HL-60 (cell line): ENCODE measurements at places on chromosomes 7 and 10.
A peak's percentile ranks its signal among the peaks of the same experiment; 100 is the strongest.

DNA sequence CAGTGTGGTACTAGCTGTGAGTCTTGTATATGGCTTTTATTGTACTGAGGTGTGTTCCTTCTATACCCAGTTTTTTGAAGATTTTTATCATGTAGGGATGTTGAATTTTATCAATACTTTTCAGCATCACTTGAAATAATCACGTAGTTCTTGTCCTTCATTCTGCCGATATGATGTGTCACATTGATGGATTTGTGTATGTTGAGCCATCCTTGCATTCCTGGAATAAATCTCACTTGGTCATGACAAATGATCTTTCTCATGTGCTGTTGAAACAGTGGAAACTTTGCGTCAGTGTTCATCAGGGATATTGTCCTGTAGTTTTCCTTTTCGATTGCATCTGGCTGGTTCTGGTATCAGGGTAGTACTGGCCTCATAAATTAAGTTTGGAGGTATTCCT, 7.1 kb upstream of the PRKAR1B start:
- no peak for DNase-seq

GRCh38 chr10:71331736-71332135, 12.7 kb downstream of the SLC29A3 start:
- no peak for DNase-seq

DNA sequence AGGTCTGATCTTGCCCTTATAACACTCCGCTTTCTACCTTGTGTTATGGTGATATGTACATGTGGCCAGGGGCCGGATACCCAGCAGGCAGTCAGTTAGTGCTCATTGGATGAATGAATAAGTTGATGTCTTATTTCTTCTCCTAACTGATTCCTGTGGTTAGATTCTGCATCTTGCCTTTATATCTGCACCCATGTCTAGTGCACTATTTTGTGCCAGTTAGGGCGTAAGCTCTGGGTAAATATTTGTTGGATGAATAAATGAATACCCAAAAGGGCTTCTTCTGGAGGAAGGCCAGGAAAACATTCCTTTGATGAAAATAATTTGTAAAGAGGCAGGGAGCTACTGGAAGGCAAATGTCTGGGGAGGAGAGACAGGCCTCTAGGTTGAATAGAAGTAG, 148.2 kb downstream of the CHN2 start:
- no peak for DNase-seq

DNA sequence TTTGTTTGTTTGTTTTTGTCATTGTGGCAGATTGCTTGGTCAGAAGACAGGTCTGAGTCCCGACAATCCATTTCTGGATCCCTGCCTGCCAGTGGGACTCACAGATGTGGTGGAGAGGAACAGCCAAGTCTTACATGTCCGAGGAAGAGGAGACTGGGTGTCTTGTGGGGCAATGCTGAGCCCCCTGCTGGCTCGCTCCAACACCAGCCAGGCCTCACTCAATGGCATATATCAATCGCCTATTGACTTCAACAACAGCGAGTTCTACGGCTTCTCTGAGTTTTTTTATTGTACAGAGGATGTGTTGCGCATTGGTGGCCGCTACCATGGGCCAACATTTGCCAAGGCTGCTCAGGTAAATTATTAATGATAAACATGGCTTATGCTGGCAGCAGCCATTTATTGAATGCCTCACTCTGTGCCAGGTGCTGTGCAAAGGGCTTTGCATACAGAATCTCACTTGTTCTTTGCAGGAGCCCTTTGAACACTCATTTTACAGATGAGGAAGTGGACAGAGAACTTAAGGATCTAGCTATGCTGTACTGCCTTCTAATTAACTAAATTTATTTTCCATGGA, 33.3 kb downstream of the COX15 start:
- DNase-seq, result no peak

DNA sequence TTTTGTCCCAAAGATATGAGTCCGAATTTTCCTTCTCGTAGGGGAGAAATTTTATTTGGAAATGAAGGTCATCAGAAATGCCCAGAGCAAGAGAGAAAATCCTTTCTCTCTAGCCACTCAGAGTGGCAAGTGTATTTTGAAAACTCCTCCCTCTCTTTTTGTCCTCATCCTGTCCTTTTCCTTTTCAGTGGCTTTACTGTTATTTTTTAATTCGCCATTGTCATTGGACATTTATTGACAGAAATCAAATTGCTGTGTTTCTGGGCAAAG, 39.6 kb downstream of the TET1 start:
- no peak for DNase-seq

GRCh38 chr10:132363376-132363775, 31.4 kb downstream of the LRRC27 start:
- DNase-seq, result no peak

DNA sequence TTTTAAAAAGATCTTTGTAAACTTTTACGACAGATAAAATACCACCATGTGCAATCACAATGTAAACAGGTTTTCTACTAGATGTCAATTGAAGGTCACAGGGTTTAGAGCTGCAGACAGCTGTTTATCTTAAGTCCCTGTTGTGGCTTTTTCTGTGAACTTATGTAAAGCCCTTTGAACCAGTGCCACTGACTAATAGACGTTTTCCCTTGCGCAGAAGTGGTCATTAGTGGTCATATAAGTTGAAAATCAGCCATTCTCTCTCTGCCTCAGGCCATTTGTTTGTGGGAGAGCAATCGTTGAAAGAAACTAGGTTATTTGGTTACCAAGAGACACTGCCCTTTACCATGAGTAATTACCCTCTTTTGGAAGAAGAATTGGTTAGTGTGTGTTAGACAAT, 23.9 kb downstream of the CACNB2 start:
- DNase-seq, result no peak

GRCh38 chr10:75034131-75034512, 77.3 kb upstream of the SAMD8 start:
- DNase-seq, result no peak

DNA sequence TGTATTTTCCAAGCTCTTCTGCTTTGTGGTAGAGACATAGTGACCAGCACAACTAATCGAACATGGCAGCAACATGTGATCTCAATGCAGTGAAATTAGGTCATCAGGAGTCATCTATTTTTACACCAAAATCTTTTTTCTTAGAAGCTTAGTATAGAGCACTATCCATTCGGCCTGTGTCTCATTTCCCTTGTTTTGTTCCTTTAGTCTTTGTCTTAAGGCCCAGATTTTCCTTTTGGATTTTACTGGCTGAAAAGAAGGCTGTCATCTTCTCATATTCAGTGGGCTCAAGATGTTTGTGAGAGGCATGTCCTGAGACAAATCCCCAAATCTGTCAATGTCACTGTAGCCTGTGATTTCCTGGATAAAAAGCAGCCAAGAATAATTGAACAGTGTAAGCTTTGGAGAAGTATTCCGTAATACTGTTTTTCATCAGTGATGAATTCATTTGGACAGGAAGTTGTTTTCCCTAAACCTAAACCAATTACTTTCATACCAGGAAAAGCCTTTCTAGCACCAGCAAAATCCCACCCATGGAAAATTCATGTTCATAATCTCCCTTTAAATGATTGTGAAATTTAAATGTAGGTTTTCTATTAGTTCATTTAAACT, 55.2 kb downstream of the MAGI2 start:
- DNase-seq, result no peak

DNA sequence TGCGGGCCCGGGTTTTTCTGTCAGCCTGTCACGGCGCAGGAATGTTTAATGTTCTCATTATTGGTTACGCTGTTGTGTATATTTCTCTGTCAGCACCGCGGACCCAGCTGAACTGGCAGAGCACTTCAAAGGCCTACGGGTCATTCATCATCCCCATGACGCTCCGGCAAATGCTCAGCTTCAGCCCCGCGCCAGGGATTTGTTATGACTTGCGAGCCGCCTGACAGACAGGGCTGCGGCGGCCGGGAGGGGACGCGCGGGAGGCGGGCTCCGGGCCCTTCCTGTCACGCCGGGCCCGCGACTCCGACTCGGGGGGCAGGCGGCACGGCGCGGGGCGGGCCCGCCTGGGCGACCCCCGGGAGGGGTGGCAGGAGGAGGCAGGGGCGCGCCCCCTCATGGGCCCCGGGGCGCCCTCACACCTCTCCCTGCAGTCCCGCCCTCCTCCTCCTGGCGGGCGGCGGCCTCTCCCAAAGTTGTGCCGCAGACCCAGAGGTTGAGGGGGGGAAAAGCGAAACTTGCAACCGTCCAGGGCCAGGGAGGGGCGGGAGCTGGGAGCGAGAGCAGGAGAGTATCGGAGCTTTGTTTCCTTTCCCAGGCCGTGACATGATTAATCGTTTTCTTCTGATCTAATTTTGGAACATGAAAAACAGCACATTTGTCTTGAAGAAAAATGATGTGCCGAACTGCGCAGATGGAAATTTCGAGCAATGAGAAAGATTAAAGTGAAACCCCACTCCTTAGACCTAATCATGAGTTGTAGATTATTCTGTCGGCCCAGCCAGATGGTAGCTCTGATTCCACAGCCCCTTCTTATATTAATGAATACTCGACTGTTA, 59.3 kb upstream of the COMTD1 start:
- no peak for DNase-seq

- no peak for DNase-seq
Measured at GRCh38 chr7:110209884-110210283, 881.0 kb upstream of the LRRN3 start.

GRCh38 chr10:69866688-69867461, 65.2 kb downstream of the COL13A1 start:
- DNase-seq, result no peak

- DNase-seq, result no peak
Measured at GRCh38 chr10:74050653-74051052, 52.7 kb downstream of the VCL start.

DNA sequence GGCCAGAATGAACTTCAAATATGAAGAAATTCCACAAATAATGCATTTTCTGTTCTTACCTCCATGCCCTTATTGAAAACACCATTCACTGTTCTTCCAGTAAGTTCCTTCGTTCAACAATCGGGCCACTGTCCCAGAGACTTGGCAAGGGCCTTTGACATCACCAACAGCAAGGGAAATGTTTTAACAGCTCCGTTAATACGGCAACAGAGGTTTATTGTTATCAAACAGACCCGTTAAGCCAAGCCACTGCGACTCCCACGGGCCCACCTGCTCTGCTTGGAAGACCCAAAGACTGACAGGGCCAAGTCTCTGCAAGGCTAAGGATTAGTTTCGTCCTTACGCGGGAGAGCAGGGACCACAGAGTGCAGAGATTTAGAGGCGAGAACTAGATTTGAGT, 43.4 kb upstream of the LYZL1 start:
- DNase-seq, result no peak

GRCh38 chr10:3424111-3424851, 251.7 kb upstream of the PITRM1 start:
- no peak for DNase-seq

- no peak for DNase-seq
Measured at GRCh38 chr7:86749741-86750665, 106.3 kb downstream of the GRM3 start.

DNA sequence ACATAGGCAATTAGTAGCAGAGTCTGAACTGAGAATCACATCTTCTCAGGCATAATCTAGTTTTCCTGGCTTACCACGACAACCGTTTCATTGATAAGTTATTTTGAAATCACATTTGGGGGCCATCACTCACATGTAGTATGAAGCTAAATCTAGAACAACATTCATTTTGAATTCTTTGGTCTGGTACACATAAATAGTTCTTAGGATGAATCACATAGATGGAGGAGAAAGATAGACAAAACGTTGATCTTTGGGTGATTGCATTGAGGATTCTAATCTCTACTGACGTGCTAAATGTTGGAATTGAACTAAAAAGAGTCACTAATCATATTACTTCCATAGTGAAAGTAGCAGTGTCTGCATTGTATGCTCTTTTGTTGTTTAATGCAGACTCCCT, 1022.6 kb downstream of the LRMDA start:
- DNase-seq, result no peak

DNA sequence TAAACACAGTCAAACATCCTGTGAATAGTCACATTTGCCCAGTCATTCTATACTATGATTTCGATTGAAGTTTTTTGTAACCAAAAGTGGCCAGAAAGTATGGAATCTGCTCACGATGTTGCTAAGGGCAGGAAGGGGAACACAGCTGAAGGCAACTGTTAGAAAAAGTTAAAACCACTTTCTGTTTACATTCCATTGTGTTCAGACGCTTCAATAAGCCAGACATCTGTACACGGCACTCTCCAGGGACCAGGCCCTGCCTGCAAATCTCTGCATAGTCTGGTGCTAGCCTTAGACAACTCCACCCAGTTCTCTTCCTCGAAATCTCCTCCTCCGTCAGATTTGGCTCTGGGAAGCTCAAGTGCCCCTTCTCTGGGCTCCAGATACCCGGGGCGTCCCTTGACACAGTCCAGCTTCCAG, 17.1 kb upstream of the TMEM120A start:
- DNase-seq, result no peak

GRCh38 chr7:141541375-141541774, 9.8 kb upstream of the AGK start:
- DNase-seq, result no peak

DNA sequence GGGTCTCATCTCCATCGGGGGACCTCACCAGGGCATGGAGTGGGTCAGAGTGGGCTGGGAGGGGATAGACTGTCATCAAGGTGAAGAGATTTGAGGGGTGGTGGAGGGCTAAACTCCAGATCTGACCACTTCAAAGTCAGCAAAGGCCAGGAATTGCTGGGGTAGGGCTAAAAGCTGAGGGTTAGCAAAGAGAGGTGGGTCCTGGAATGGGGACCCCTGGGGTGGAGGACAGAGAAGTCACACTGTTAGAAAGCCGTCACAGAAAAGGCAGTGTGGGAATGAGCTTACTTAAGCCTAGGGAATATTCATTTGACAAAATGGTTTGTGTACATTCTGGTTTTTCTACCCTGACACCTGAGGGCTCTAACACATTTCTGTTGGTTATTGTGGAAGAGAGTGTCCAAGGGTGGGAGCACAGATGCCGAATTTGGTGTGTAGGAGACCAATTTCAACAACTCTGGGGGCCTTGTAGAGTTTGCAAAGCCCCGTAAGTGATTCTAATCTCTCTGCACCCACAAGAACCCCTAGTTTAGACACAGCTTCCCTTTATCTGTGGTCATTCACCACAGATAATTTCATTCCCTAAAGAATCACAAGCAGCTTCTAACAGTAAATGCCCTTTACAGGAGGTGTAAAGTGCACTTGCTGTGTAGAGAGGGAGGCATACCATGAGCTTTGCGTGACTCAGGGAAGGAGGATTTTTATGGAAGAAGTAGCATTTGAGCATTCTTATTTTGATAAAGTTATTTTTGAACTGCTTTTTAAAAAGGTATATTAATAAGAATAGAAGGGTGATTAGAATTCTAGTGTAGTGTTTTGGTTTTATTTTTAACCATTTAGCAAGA, 6.4 kb downstream of the FBH1 start:
- no peak for DNase-seq

GRCh38 chr10:128729910-128730420, 603.7 kb upstream of the MKI67 start:
- DNase-seq, result no peak

DNA sequence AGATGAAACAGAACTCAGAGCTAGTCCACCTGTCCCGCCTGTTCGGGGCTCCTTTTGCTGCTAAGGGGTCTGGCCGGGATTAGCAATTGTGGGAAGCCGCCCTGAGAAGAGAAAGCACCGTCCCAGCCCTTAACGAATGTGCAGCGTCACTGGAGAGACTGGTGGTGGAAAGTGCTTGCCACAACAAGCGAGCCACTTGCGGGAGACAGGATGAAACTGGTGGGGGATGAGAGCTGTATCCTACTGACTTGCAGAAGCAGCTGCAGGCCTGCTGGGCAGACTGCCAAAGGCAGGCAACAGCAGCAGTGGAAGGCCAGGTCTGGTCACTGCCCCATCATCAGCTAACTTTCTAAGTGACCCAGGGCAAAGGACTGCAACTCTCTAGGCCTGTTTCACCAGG, 95.4 kb downstream of the FAM53B start:
- DNase-seq, result peak; percentile 86
